ENCODE measurements at places on chromosomes 7 and 10.

DNA sequence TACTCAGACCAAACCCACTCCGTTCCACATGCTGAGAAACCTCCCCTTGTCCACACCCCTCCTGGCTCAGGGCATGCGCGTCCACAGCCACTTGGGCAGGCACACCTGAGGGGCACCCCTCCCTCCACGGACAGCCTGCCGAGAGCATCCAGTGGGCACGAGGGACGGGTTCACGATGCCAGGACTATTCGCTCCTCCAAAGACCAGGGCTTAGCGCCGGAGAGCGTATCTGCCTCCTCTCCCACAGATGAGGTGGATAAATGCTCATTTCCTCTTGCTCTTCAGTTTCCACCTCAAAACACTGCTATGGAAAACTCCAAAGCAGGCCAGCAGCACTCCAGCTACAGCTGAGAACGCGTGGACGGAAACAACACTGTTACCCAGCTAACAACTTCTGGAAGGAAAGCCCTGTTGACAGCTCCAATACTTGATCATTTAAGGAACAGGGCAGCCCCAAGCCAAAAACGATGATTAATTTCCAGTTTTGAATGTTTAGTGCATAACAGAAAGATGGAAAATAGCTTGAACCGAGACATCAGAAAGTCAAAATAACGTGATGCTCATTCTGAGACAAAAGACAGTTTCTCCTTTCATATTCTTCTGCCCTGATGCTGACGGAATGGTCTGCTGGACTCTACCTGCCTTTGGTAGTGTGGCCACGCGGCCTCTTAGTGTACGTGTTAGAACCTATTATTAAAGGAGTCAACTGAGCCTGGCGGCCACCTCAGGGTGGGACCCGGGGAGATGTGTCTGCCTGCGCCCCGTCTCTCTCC, 204.7 kb downstream of the DNAJB6 start:
- DNase-seq: no peak

DNA sequence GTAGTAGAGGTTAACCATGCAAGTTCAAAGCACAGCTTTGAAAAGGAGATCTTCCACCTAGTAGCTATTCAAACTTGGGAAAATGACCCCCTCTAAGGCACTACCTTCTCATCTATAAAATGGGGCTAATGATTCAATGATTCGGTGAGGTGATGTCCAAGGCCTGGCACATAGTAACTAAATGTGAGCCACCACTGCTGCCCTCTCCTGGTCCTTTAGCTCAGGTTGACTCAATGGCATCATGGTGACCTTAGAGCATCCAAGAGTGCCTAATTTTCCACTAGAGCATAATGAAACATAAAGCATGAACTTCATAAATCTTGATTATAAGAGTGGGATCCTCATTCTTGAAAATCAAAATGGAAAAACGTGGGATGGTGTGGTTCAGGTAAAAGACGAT, 16.3 kb upstream of the PLCE1 start:
- no peak for DNase-seq

GRCh38 chr10:37632641-37633040, 224.8 kb downstream of the ZNF248 start:
- no peak for DNase-seq

- no peak for DNase-seq
These were observed 12.1 kb upstream of the ZC3HAV1L start for GRCh38 chr7:139047970-139048369.

DNA sequence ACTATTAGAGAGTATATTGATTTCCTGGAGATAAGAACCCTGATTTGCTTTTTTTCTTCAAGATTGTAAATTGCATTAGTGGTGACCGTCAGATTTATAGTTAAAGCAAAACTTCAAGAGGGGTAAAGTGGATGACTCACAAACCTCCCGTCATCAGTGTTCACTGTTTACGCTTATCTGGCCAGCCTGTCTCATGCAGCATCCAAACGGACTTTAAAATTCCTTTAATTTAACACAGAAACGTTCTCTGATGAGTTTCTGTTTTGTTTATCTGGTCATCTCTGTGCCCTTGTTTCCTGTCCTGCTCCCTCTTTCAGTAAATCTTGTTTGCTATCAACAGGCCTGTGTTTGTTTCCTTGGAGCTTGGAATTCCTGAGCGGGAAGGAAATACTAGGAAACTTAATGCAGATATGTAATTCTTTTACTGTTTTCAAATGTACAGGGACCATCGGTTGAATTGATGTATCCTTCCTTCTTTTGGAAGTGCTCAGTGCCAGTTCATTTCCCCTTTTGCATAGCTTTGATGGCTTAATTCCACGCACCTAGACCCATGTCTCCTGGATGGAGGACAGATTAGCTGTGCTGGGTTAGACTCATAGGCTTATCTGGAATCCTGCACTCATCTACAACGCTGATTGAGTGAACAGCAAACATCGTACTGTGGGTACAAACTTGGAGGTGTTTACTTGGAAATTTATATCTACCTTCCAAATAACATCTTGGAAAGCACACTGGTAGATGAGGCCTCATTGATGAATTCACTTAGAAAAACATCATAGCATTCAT, 21.3 kb downstream of the PTPRE start:
- no peak for DNase-seq

DNA sequence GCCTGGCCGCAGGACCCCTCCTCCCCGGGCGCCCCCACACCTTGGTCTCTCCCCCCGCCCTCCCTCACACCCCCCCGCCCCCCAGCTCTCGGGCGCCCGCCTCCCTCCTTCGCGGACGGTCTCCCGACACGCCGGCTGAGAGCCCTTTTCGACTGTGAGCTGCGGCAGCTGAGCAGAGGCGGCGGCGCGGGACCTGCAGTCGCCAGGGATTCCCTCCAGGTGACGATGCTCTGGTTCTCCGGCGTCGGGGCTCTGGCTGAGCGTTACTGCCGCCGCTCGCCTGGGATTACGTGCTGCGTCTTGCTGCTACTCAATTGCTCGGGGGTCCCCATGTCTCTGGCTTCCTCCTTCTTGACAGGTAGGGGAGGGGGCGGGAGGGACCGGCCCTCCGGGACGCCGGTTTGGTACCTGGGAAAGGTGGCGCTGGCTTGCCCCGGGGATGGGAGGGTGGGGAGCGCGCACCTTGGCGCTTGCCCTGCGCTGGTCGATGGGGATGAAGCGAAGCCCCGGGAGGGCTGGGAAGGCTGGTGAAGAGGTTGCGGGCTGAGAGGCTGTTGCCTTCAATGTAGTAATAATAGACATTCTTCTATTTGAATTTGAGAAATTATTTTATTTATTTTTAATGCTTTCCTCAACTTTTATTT, at the start of gene BMPER:
Gene BMPER, plus strand, starts transcription at position 151 of the 644 bp plus-strand sequence. Its CDS starts 75 bp downstream, at position 226.
- no peak for DNase-seq

GRCh38 chr7:149317986-149318672, 56.1 kb downstream of the ZNF783 start:
- DNase-seq: no peak

Measured in GM18507 (cell line).